ENCODE measurements at places on chromosomes 12 and 14. TPM values are rescaled to one million over a fixed set of nuclear protein-coding genes. Genes with fewer than 3 reads are reported as not detected.

Gene DPPA3
- 0.57 TPM for polyA plus RNA-seq

Gene RNASE7
- polyA plus RNA-seq, result 1.6 TPM

Gene TMCC3
- polyA plus RNA-seq, result 4.0 TPM

Gene ABCC9
- 1.5 TPM for polyA plus RNA-seq

Gene ZNF839
- 18.8 TPM for polyA plus RNA-seq

Gene HSPB8
- 64.0 TPM for polyA plus RNA-seq

Gene GRIP1
- polyA plus RNA-seq, result 0.71 TPM

Gene CMTM5
- 0.37 TPM for polyA plus RNA-seq

Data from thymus (tissue), 14 donors.